Osteoblast (primary cell): ENCODE measurements at places on chromosomes 4 and X. TPM values are rescaled to one million over a fixed set of nuclear protein-coding genes. Genes with fewer than 3 reads are reported as not detected.

- no peak overlapping the region for H3K27ac ChIP-seq
- no peaks in the 10 kb centered on the region for H3K36me3 ChIP-seq
- DNase-seq = no peak
- no peak overlapping the region for H3K4me3 ChIP-seq
- no peaks in the 10 kb centered on the region for H3K27me3 ChIP-seq
Observed at GRCh38 chrX:16770970-16771482, 15.2 kb upstream of the TXLNG start.

GRCh38 chr4:109011241-109012026, 248.6 kb upstream of the ETNPPL start:
- H3K4me1 ChIP-seq = no peaks in the 10 kb centered on the region
- no peak for DNase-seq
- H3K27me3 ChIP-seq = no peaks in the 10 kb centered on the region

DNA sequence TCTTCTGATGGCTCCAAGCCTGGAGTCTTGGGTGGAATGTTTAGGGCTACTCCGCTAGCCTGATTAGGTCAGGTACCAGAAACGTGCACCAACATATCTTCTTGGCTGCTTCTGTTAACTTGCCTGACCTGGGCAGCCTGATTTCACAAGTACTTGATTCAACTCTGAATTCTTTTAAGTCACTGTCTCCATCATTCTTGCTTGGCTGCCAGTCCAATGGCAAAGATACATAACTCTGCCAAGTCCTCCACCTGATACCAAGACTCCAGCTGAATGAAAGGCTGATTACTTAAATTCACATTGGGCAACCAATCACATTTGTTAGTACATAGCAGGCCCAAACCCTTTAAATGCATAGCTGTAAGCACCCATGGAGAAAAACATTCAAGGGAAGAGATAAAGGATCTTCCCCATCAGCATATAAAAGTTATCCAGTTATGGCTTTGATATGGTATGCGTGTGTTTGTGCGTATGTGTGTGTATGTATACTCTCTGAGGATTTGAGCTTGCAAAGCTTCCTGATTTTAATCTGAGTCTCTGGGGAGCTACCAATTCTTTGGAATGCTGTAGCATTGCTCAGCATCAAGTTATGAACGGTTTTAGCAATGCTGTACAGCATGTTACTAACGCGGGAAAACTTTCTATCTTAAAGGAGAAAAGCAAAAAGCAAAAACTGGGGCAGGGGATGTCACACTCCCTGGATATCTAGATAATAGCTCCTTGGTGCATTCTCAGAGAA, 917.2 kb downstream of the DMD start:
- H3K27ac ChIP-seq = no peak overlapping the region
- H3K4me1 ChIP-seq = no peaks in the 10 kb centered on the region
- H3K27me3 ChIP-seq = no peaks in the 10 kb centered on the region
- DNase-seq = no peak
- no peak overlapping the region for H3K4me3 ChIP-seq
- no peaks in the 10 kb centered on the region for H3K36me3 ChIP-seq

The ASB11 gene
- total RNA-seq = not detected in 2 replicates
